ENCODE measurements at places on chromosomes 13 and 19.

DNA sequence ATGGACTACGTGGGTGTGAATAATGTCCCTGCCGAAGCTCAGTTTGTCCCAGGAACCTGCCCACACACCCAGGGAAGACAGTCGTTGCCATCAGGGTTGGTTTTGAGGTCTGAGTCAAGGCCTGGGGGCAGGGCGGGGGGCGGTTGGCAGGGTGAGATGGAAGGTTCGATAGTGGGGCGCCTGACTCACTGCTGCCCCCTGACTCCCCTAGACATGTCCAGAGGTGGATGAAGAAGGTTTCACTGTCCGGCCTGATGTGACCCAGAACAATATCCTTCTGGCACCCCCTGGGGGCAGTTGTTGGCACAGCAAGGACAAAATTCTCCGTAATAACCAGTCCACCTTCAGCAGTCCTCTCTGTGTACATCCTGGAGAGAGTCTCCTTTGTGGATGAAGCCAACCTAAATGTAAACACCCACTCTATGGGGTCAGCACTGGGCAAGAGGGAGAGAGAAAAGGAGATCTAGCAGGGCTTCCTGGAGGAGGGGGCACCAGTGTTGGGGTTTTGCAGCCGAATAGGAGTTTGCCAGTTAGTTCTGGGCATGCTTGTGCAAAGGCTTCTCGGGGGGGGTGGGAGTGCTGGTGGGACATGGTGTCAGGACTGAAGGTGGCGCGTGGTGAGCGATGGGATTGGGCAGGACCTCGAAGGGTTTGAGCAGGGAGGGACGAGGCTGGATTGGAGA lies 19.6 kb upstream of the B3GNT3 start:
- DNase-seq = peak; percentile 59

DNA sequence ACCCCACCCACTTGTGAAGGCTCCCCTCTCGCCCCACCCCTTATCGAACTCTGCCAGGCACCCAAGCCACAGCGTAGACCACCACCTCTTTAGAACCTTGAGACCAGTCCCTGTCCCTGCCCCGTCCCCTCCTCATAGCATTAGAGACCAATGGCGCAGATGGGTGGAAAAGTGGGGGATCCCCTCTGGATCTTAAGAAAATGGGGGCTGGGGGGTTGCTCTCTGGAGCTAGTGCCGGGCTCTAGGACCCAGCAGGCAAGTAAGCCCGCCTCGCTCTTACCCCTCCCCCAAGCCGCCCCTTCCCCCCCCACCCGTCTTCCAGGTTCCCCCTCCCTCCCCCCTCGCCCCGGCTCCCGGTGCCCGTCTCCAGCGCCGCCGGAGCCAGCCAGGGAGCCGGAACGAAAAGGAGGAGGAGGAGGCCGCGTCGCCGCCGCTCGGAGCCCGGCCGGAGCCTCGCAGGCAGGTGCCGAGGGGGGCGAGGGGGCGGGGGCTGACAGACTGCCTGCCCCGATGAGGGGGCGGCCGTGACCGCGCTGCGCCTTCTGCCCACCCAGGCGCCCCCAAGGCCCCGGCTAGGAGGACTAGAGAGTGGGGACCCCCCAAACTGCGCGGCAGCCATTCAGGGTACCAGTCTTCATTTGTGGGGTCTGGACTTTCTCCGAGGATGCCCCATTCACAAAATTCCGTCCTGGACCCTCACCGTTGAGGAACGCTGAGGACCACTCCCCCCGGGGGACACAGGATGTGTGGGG lies at the start of gene SPRED3:
Gene SPRED3 (plus strand): TSS at position 349 of the 752 bp plus-strand sequence. CDS start 1,606 bp downstream, outside the sequence.
- no peak for DNase-seq

DNA sequence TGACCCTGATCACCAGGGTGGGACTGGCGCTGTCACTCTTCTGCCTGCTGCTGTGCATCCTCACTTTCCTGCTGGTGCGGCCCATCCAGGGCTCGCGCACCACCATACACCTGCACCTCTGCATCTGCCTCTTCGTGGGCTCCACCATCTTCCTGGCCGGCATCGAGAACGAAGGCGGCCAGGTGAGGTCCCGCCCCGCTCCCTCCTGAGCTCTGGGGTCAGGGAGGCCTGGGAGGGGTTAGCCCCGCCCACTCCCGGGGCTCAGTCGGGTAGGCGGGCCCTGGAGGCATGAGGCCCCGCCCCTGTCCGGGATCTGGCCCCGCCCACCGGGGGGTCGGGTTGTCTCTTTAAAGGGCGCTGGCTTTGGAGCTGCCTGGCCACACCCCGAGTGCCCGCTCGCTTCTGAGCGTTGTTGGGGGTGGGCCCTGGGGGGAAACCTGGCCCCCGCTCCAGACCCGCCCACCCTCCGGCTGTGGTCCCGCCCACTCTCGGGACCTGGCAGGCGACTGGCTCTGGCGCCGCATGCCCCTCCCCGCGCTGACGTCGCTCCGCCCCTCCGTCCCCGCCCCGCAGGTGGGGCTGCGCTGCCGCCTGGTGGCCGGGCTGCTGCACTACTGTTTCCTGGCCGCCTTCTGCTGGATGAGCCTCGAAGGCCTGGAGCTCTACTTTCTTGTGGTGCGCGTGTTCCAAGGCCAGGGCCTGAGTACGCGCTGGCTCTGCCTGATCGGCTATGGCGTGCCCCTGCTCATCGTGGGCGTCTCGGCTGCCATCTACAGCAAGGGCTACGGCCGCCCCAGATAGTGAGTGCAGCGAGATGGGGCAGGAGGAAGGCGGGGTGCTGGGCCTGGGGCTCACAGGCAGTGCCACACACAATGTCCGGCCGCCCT lies 13.1 kb downstream of the DDX39A start:
- DNase-seq = peak; percentile 98

GRCh38 chr13:101627556-101627943 lies 175.1 kb downstream of the ITGBL1 start:
- DNase-seq = no peak

GRCh38 chr13:65275838-65276630 lies 1954.1 kb downstream of the PCDH9 start:
- DNase-seq = no peak

GRCh38 chr13:27928805-27929753 lies 9.3 kb downstream of the PDX1 start:
- DNase-seq = no peak

- no peak for DNase-seq
These were observed 1.3 kb downstream of the NR1H2 start for GRCh38 chr19:50377517-50377916.

DNA sequence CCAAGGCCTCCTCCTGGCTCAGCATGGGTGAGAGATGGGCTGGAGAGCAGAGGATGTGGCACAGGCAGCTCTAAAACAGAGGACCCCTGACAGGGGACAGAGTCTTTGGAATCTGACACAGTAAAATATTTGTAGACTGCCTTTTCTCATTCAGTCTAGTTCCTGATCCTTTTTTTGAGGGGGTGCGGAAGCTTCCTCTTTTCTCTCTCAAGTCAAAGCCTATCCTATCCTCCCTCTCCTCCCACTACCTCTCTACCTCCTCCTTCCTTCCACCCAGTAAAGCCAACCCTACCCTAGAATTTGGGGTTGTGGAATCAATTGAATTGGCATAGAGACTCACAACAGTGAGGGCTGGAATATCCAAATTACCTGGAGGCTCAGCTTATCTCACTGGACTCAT lies 82.0 kb downstream of the TEX26 start:
- no peak for DNase-seq

DNA sequence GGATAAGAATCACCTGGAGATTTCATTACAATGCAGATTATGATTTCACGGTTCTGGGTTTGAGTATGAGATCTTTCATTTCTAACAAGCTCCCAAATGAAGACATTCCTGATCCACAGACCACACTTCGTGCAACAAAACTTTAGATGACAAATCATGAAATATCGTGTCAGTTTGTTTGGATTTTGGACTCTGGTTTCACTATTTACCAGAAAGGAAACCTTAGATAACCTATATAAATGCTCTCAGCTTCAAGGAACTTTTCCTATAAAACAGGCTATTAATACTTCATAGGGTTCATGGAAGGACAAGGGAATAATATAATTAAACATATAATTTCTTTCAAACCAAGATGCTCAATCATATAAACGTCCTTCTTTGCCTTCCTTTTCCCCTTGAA lies 930.5 kb upstream of the SLC10A2 start:
- DNase-seq = no peak

GRCh38 chr13:89951341-89951740 lies 1396.1 kb upstream of the MIR17HG start:
- no peak for DNase-seq

- no peak for DNase-seq
These were observed 54.3 kb downstream of the MICU2 start for GRCh38 chr13:21549633-21550032.

GRCh38 chr13:48069573-48069972 lies 25.3 kb downstream of the MED4 start:
- no peak for DNase-seq

- no peak for DNase-seq
These were observed 16.1 kb downstream of the ZFR2 start for GRCh38 chr19:3852614-3853254.

GRCh38 chr13:79312340-79312855 lies 93.7 kb downstream of the RBM26 start:
- DNase-seq = no peak

- no peak for DNase-seq
These were observed 130.2 kb downstream of the DNAJC15 start for GRCh38 chr13:43153436-43154090.

DNA sequence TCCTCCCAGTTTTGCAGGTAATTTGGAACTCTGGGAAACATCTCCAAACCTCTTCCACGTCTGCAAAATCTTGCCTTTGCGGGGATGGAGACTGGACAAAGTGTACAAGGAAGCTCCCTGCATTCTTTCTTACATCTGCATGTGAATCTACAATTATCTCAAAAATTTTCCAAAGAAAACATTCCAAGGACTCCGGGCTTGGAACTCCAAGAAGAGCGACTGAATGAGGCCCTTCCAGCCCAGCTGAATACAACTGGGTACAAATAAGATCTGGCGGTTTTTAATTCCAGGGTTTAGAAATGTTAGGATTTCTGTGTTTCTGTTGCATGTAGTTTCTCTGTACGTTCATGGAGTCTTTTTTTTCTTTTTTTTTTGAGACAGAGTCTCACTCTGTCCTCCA lies 28.5 kb downstream of the EXOC3L2 start:
- no peak for DNase-seq

- DNase-seq = no peak
These were observed 80.7 kb downstream of the TEX29 start for GRCh38 chr13:111401151-111401550.

GRCh38 chr13:30510091-30510490 lies 44.4 kb upstream of the HMGB1 start:
- DNase-seq = no peak

DNA sequence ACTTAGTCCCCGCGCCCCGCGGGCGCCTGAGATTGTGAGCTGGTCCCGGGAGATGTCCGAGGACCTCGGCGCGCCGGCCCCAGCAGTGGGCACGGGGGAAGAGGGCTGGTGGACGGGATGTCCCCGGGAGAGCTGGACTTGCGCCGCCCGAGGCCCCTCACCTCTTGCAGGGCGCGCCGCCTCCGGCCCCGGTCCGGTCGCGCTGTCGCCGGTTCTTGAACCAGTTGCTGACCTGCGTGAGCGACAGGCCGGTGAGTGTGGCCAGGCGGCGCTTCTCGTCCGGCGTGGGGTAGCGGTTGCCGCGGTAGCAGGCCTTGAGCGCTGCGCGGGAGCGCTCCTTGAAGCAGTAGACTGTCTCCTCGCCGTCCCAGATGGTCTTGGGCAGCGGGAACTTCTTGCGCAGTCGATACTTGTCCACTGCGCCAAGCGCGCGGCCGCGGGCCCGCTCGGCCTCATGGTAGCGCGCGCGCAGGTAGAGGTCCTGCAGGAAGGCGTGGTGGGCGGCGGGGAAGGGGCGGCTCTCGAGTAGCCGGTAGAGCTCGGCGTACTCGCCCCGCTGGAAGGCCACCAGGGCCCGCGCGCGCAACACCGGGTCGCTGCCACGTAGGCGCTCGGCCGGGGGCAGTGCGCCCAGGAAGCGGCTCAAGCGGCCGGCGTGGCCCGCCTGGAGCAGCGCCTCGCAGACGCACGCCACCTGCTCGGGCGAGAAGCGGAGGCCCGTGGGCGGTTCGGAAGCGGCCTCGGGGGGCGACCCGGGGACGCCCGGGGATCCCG lies 984 bp downstream of the SIX5 start:
- DNase-seq = peak; percentile 69

- no peak for DNase-seq
These were observed 472.8 kb downstream of the FGF9 start for GRCh38 chr13:22143671-22144070.

DNA sequence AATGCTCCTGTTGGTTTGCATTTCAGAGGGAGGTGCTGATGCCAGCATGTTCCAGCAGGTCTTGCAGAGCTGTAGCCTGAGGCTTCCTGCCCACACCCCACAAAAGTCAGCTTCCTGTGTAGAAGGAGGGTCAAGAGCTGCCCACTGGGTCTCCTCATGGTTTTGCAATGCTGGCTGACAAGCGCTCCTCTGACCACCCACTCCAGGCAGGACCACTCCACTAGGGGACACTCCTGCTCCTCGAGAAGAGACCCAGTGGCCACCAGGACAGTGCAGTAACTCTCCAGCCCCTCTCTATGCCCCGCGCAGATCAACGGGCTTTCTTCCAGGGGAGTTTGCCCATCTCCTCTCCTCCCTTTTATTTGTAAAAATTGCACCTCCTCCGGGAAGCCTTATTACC lies 72.9 kb upstream of the UQCRFS1 start:
- peak; percentile 51 for DNase-seq

- peak; percentile 37 for DNase-seq
These were observed 741 bp downstream of the PLEKHF1 start for GRCh38 chr19:29665826-29666577.

- no peak for DNase-seq
These were observed 36.9 kb downstream of the DHRS12 start for GRCh38 chr13:51767100-51767499.

DNA sequence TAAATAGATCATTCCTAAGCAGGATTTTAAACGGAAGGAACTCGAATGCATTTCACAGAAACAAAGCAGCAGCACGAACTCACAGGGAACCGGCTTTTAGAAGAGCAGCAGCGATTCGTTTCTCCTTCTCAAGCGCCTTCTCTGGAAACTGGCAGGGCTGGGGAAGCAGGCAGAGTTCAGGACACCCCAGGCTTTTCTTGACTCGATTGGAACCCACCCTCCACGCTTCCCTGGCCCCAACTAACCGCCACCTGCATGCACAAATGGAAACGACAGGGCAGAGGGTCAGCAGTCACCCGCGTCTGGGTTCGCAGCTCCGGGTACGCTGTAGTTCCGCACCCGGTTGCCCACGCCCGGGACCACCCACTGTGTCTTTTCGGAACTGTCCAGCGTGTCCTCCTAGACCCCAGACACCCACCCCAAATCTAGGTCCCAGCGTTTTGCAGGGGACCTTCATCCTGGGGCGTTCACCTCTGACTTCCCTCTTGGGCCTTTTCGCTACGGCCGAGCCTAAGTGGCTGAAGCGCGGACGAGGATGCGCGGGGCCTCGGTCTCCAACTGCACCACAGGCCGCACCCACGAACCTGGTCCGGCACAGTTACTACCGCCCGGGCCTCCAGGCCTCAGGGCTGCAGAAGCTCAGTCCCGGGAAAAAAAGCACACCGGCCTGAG lies 500 bp downstream of the ZFP30 start:
- DNase-seq = peak; percentile 58
